ENCODE measurements at places on chromosomes 1 and 21.

DNA sequence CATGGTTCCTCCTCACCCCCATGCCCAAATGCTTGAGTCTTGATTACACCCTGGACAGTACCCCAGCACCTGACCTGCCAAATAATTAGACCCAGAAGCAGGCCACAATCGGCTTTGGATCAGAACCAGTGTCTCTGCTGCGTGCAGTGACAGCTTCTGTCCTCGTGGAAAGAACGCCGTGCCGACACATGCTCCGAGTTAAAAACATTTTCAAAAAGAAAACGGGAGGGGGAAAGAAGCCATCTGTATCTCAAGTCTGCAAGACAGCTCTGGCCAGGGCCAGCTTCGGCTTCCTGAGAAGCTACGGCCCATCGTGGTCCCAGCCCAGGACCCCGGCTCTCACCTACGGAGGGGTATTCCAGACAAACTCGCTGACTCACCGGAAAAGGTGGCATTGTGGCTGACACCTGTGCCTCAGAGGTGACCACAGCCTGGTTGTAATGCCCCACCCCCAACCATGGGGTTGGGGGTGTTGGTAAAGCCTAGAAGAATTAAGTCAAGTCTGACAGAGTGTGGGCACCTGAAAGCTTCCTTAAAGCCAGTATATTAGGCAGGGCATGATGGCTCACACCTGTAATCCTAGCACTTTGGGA, 25.8 kb downstream of the SSBP3 start:
- DNase-seq, result no peak

GRCh38 chr1:196609370-196609737, 1.1 kb upstream of the KCNT2 start:
- DNase-seq, result no peak

DNA sequence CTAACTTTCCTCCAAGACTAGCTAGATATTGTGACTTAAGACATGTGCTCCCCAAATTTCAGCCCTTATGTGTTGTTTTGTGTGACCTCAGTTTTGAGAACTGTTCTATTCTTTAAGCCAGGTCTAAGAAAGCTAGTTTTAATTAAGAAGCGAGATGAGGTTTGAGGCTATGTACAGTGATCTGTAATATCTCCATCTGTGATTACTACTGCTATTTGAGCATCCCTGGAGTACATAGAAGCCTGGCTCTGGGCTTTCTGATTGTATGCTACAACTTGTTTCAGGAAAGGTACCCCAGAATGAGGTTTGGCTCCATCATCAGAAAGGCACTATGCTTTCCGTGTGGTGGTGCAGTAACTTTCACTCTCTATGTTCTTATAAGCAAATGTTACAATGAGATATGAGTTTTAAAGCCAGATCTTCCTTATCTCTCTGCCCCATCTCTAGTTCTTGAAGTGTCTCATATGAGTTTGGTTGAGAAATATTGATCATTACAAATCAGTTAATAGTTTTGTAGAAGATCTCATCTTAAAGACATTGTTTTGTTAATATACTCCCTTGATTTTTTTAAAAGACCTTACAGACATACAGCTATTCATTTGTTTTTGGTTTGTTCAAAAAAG, 605 bp downstream of the RGS4 start:
- no peak for DNase-seq

- DNase-seq, result no peak
These were observed 62.6 kb downstream of the VPS26C start for GRCh38 chr21:37204580-37204979.

- no peak for DNase-seq
These were observed 199.6 kb downstream of the DPYD start for GRCh38 chr1:97721221-97721620.

DNA sequence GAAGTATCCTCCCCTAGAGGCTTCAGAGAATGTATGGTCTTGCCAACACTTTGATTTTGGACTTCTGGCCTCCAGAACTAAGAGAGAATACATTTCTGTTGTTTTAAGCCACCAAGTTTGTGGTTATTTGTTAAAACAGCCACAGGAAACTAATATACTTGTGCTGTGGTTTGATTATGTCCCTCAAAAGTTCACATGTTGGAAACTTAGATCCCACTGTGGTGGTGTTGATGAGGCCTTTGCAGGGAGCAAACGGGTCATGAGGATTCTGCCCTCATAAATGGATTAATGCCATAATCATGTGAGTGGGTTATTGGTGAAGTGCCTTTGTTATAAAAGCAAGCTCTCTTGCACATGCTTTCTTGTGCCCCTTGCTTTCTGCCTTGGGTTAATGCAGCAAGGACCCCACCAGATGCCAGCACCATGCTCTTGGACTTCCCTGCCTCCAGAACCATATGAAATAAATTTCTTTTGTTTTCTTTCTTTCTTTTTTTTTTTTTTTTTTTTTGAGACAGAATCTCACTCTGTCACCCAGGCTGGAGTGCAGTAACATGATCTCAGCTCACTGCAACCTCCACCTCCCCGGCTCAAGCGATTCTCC, 157.3 kb downstream of the CLIC6 start:
- DNase-seq, result no peak

GRCh38 chr21:34092262-34092921, 19.0 kb downstream of the MRPS6 start:
- no peak for DNase-seq

GRCh38 chr1:16181887-16182719, 26.2 kb upstream of the EPHA2 start:
- DNase-seq, result peak; percentile 95

DNA sequence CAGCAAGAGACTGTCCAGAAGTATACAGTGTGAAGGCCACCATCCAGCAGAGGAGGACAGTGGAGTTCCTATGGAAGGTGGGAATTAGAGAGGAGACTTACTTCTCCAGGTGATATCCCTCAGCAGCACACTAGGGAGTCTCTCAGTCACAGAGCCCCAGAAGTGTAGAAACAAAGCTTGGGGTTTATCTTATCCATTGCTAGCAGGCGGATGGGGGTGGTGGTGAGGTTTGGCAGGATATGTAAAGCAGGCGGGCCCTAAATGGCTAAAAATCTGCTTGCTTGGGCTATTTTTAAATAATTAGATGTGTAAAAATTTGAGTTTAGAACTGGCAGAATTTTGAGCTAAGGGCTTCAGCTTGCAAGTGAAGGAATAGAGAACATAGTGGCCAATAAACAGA, 50.1 kb upstream of the RGS18 start:
- no peak for DNase-seq

- no peak for DNase-seq
These were observed 156.2 kb downstream of the TGFBR3 start for GRCh38 chr1:91729621-91730358.

DNA sequence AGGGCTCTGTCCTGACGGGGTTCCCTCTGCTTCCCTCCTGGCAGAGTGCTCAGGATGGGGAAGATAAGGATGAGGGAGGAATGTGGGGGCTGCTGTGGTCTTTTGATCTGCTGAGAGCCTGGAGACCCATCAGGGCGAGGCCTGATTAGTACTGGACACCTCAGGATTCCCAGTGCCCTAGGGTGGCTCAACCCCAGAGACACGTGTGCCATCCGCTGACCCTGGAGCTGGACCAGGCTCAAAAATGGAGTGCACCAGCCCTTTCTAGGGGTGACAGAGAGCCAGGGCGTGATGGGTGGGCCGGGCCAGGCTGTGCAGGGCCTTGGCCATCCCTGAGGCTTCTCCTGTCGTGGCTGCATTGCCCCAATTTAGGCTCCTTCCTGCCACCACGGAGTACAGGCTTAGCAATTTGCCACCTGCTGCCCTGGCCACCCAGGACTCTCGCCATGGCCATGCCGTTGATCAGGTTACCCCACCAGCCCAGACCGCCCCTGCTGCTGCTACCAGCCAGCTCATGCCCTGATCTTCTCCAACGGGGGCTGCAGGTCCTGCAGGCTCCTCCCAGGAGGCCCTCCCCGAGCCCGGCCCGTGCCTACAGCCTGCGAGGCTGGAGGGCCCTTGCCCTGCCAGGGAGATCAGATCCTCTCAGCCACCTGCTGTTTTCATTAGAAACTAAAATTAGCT, 9.5 kb downstream of the WNT4 start:
- DNase-seq, result no peak

- DNase-seq, result no peak
These were observed 28.3 kb downstream of the POU2F1 start for GRCh38 chr1:167248707-167249642.

Measured in ELF-1 (cell line).